ENCODE measurements at places on chromosomes 4 and X. TPM values are rescaled to one million over a fixed set of nuclear protein-coding genes. Genes with fewer than 3 reads are reported as not detected.

Gene ZBTB49
- 3.7 TPM for total RNA-seq

Gene TMEM185A
- 8.3 TPM for total RNA-seq

Gene CLNK
- not detected for total RNA-seq

Gene RNF150
- 2.4 TPM for total RNA-seq

Gene ARMCX1
- 14.7 TPM for total RNA-seq

Gene FGD1
- total RNA-seq = 2.5 TPM

Gene ETNPPL
- 0.11 TPM for total RNA-seq

Gene FAM149A
- total RNA-seq = 1.5 TPM

Gene USP38
- total RNA-seq = 8.0 TPM

Gene C4orf54
- 0.17 TPM for total RNA-seq

Gene RGN
- not detected for total RNA-seq
